ENCODE measurements at places on chromosomes 5 and 9.

- DNase-seq = peak; percentile 15
These were observed 113.0 kb downstream of the RPS23 start for GRCh38 chr5:82164977-82165713.

DNA sequence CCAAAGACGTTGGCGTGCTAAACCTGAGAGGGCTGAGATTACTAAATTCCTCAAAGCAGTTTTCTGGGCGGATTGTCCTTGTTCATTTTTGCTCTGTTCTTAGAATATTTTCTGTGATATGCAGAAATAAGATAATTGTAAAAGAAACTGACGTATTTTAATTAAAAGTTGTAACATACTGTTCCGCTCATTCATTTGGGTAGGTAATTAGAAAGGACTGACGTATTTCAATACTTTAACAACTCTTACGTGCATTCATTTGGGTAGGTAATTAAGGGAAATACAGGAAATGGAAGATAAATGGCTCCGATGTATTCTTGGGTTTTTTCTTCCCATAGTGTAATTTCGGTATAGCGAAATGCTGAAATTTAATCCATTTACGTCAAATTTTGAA is 1.1 kb downstream of the OSTF1 start:
- DNase-seq = no peak

DNA sequence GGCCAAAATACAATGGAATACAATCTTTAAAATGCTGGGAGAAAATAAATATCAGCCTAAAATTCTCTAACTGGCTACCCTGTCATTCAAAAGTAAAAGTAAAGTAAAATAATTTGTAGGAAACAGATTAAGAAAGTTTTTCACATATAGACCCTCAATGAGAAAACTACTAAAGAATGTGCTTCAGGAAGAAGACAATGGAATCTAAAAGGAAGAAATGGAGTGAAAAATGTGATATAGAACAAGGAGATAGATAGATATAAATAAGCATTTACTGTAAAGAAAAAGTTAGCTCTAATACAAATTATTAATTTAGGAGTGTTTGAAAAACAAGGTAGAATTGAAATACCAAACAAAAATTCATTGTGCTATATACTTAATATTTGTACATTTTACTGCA is 368.6 kb upstream of the MPDZ start:
- DNase-seq = no peak

DNA sequence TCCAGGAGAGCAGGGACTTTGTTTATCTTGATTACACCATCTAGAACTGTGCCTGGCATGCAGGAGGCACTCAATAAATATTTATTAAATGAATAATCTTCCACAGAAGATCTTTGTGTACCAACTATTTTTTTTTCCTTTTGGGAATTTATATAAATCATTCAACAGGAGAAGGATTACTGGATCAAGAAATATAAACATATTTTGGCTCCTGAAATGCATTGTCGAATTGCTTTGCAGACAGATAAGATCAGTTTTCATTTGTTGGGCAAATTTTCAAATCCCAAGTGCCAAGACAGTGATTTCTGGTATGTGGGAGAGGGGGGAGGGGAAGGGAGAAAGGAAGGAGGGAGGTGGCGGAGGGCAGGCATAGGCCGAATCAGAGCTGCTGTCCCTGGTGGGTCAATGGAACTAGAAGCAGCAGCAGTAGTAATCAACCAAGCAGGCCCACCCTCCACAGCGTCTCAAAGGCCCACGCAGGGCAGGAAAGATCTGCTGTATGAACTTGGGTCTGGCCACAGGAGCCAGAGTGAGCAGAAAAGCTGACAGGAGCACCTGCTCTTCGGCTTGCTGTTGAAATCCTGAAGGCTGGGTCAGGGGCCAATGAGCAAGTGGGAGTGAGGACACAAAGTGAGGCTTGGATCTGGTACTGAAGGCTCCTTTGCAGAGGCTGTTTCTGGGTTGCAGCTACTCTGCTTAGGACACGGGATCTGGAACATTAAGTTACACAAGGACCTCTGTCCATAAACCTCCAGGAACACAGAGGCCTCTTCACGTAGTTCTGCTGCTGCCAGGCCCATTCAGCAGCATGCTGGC is 15.8 kb upstream of the TRAF1 start:
- DNase-seq = no peak

GRCh38 chr9:6781476-6781875 is 23.7 kb downstream of the KDM4C start:
- DNase-seq = no peak

DNA sequence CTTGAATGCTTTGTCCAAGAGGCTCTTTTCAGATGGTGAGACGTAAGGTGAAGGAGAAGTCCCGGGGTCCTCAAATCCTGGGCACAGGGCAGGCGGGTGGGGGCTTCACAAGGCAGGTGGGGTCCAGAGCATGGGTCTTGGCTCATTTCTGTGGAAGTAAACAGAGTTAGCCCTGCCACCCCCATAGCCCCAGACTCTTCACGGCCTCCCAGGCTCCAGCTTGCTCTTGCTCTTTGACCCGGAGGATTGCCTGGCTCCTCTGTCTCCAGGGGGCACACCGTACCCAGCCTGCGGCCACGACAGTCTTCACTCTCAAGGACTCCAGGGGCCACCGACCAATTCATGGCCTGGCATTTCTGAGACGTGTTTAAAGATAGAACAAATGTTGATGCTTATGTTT is 28.8 kb upstream of the POMT1 start:
- no peak for DNase-seq

- no peak for DNase-seq
These were observed 394.0 kb downstream of the DMRTA1 start for GRCh38 chr9:22840641-22841040.

DNA sequence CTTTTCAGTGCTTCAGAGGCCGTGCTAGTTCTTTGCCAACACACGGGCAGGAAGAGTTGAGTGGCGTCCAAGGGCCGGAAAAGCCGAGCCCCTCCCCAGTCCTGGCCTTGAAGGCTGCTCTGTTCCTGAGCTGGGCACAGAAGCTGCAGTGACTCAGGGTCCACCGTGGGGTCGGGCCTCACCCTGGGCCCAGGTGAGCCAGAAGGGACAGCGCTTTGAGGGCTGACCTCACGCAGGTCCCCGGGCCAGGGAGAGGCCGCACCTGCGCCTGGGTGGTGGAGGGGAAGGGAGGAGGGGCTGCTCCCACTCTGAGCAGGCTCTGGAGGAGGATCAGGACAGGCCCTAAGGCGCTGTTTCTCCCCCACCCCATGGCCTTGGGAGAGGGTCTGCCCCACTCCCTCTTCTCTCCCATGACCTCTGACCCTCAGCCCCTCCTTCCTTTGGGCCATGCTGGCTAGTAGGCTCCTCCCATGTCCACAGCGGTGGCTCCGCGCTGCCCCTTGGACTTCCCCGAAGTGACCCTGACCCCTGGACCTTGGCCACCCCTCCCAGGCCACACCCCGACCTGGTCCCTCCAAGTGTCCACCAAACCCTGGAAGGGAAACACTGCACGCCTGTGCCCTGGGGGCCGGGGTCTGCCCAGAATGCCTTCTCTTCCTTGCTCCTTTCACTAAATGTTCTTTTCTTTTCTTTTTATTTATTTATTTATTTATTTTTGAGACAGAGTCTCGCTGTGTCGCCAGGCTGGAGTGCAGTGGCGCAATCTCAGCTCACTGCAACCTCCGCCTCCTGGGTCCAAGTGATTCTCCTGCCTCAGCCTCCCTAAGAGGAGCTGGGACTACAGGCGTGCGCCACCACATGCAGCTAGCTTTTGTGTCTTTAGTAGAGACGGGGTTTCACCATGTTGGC is 19.7 kb upstream of the SLC6A19 start:
- no peak for DNase-seq

DNA sequence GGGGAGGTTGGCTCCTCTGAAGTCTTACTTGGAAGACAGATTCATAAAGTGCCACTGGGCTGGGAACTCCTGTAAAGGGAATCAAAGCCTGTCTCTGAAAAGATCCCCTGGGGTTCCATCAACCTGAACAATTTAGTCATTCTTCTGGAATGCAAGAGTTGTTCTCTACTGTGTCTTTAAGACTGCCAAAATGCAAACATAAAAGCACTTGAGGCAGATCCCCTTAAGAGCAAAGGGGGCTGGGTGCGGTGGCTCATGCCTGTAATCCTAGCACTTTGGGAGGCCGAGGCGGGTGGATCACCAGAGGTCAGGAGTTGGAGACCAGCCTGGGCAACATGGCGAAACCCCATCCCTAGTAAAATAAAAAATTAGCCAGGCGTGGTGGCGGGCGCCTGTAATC is 16.7 kb downstream of the CDKN2AIPNL start:
- no peak for DNase-seq

DNA sequence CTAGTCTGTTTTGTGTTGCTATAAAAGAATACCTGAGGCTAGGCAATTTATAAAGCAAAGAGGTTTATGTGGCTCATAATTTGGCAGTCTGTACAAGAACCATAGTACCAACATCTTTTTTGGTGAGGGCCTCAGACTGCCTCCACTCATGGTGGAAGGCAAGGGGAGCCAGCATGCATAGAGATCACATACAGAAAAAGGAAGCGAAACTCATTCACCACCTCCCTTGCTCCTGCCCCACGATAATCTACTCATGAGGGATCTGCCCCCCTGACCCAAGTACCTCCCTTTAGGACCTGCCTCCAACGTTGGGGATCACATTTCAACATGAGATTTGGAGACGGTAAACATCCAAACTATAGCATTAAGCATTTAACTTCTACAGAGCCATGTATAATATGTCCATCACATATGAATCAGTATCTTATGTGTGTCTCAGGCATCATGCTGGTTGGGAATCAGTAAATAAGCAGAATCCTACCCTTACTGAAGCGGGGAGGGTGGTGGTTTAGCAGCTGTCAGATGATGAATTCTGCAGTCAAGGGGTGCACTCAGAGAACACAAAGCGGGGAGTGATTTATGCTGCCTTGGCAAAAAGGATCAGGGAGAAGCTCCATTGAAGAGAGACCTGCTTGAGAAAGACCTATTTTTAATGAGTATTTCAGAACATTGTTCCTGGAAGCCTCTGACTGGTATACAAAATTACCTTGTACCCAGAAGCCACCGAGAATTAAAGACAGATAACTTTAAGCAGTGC is 34.8 kb downstream of the HMGXB3 start:
- no peak for DNase-seq

DNA sequence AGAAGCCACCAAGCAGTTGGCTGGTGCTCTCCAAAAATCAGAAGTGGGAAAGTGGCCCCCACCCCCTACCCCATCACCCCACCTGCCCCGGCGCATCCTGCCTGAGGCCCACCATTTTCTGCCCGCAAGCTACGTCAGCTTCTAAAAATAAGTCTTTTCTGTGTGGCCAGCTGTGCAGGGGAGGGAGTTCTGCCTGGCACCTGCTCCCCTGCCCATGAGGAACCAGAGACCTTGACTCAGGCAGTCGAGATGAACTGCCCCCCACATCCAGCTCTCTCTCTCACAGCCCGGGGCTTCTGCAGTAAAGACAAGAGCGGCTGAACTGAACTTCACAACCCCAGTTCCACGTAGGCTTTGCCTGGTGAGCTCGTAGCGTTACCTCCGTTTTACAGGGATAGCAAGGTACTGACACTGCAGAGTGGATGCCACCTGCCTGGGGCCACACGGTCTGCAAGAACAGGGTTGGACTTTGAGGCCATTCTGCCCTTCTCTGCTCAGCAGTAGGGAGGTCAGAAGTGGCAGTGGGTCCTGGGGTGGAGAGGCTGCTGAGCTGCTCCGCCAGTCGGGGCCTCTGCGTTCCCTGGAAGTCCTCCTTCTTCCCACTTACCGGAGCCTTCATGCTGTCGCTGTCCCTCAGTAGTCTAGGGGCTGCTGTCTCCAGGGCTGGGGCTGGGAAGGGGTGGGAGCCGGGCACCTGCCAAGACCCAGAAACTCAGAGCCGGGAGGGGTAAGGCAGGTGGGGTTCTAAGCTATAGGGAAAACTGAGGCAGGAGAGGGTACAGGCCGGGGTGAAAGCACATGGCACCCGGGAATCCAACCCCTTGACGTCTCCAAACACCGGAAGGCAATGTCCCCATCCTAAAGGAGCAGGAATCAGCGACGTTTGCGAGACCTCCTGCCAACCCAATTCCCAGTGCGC is 781 bp downstream of the ST6GALNAC4 start:
- DNase-seq = no peak

- no peak for DNase-seq
These were observed 93.0 kb upstream of the ZNF608 start for GRCh38 chr5:124839371-124839998.

- DNase-seq = no peak
These were observed 204.7 kb upstream of the RFX3 start for GRCh38 chr9:3730511-3730922.

DNA sequence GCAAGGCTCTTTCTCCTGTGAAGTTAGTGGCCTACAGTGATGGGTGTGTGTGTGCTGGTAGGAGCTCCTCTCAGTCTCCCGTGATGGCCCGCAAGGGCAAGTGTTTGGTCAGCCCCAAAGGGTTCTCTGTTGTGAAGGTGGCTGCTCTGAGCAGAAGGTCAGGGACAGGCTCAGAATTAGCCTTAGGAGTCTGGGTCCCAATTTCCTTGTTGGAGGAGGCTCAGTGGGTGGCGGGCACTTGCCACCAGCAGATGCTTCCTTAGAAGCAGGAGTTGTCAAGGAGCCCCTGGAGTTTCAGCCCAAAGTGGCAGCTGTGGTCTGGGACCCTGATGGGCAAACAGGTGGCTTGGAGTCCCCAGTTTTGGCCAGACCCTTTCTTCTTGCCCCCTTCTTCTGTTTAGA is 154.4 kb downstream of the MACROH2A1 start:
- DNase-seq = no peak

DNA sequence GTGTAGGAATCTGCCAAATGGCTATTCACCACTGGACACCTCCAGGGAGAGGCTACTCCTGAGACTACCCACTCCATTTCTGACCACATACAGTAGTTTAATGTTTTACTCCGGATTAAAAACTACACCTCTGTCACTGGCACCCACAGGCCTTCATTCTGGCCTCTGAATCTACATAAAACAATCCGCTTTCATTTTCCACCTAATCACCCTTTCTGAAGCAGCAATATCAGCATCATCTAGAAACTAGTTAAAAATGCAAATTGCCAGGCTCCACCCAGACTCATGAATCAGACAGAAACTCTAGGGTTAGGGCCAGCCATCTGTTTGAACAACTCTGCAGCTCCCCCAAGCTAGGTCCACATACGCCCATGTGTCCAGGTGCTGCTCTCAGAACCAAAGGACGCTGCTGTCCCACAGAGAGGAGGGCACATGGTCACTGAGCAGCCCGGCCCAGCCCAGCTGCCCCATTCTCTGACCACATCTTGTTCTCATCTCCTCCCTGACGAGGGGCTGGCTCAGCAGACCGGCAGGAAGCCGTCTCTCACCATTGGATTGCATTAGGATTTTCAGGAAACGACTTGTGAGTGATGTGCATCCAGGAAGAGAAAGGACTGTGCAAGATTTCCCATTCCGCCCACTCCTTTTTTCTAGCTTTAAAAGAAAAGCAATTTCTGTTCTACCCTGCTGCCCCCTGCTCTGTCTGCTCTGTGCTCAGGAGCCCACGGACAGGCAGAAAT is 34.7 kb downstream of the ADAM19 start:
- no peak for DNase-seq

GRCh38 chr5:27701931-27702903 is 663.8 kb upstream of the CDH9 start:
- peak; percentile 18 for DNase-seq

- no peak for DNase-seq
These were observed 102.2 kb downstream of the PARP8 start for GRCh38 chr5:50768634-50769033.
